CD4-positive, alpha-beta T cell treated with Interleukin-10 for 1 hour (primary cell): ENCODE measurements at places on chromosomes 4 and X.

GRCh38 chrX:55111578-55112254 is 22.9 kb downstream of the PAGE2 start:
- no peak for DNase-seq

GRCh38 chr4:26009502-26009901 is 95.5 kb downstream of the SMIM20 start:
- no peak for DNase-seq

- no peak for DNase-seq
Measured at GRCh38 chr4:155419266-155419665, 42.5 kb upstream of the MAP9 start.

- no peak for DNase-seq
Measured at GRCh38 chr4:7941965-7942496, 2.4 kb upstream of the AFAP1 start.

- no peak for DNase-seq
Measured at GRCh38 chrX:63281465-63281864, 69.7 kb downstream of the SPIN4 start.

DNA sequence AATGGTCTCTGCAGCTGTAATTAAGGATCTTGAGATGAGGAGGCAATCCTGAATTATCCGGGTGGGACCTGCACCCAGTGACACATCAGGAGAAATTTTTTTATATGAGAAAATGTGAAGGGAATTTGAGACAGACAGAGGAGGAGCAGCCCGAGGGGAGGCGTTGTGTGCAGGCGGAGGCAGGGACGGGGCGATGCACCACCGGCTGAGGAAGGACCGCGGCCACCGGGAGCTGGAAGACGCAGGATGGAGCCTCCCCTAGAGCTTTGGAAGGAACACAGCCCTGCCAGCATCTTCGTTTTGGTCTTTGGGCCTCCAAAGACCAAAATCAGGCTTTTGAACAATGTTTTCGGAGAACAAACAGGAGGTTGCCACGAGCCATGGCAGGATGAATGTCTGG is 85.0 kb upstream of the ADRA2C start:
- no peak for DNase-seq

DNA sequence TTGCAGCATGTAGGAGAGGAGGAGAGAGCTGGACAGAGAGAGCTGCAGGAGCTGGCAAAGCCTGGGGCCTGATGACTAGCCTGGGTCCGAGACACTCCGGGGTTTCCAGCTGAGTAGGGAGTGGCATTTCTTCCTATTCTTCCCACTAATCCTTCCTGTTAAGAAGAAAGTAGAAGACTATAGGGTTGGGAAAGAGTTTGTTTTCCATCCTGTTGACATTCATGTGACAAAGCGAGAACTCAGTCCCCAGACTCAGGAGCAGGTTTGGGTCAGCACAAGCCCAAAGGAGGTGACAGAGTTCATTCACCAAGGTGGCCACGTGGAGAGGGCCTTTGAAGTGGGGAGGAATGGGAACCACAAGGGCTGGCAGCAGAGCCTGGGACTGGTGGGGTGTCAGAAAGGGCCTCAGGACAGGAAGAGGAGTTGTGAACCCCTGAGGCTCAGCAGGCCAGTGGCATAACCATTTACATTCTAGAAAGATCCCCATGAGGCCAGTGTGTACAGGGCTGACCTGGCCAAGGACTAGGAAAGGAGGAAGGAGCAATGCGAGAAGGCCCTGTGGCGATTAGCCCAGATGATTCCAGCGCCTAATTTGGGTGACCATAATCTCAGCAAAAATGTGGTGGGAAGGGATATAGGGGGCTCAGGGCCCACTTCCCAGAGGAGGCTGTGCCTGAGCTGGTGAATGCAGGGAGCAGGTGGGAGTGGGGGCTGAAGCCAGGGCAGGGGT is 3.3 kb upstream of the HAUS3 start:
- DNase-seq: no peak

DNA sequence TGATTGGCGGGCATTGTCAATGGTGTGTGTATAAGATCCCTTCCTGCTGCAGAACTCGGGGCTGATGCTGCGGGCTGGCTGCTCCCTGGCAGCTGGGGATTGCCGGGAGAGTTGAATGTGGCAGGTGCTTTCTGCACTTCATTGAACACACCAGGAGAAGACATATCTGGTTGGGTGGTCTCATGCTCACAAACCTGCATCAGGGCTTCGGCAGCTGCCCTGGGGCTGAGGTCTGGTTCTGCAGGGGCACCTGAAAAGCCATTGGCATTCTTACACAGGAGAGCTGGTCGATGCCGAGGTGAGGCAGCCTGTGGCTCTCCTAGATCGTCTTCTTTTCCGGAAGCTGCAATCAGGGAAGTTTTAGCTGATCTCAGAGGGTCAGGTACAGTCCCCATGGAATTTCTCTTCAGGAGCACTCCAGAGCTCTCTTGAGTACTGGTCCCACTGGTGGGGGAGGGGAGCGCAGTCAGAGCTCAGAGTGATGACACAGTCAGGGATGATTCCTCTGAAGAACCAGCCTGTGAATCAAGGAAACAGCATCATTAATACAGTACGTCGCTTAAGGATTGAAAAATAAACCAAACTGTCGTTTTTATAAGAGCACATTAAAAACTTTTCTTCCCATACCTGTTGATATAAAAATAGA is 57.8 kb downstream of the GPRIN3 start:
- DNase-seq: no peak

- no peak for DNase-seq
Measured at GRCh38 chr4:13953083-13953482, 325.6 kb upstream of the BOD1L1 start.
